ENCODE measurements at places on chromosomes 7 and 10.

DNA sequence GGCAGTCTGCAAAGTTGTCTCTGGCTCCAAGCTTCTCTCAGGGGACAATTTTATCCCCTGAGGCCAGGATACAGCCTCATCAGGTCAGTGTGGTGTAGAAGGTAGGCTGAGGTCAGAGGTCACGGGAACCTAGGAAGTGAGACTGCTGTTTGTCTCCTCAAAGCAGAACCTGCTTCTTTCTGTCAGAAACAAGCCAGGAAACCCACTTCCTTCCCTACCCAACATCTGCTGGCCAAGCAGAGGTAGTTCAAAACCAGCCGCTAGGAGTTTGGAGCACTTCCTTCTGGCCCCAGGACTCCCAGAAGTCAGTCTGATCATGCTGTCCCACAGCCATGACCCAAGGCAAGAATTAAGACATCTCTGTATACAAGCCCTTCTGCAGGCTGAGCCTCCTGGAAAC lies 12.2 kb downstream of the CLRN3 start:
- no peak for DNase-seq

DNA sequence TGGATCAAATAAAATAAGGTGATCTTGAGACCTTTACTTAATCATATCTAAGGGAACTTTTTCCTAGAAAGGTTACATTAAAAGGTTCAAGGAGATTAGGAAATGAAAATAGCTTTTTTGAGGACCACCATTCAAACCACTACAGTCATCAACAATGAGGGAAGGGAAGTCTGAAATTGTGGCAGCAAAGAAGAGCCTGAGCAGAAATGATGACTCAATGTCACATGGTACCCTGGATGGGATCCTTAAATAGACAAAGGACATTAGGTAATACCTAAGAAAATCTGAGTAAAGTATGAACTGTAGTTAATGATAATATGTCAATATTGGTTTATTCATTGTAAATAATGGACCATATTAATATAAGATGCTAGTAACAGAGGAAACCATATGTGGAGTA lies 236.0 kb downstream of the SEMA3D start:
- no peak for DNase-seq

- DNase-seq, result no peak
These were observed 295.2 kb downstream of the CXCL12 start for GRCh38 chr10:44089671-44090070.

- no peak for DNase-seq
These were observed 26.2 kb upstream of the ZNF467 start for GRCh38 chr7:149799397-149800168.

DNA sequence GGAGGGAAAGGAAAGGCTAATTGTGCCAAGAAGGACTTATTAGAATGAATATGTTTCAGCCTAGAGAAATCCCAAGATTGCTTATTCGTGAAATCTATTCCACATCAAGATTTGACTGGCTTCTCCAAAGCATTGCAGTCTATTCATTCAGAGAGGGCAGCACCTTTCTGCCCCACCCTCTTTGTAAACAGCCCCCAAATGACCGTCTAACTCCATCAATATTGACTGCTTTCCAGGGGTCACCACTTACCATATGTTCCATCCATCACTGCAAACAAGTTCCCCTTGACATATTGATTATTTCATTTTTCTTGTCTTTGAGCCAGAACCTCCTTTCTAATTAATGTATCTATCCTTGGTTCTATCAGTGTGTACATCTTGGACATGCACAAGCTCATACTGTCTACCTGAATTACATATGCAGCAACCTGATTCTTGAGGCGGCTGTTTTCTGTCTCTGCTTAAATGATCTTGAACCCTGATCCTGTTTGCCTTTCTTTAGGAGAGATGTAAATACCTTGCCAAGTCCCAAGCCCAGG lies 44.2 kb upstream of the PTER start:
- DNase-seq, result no peak

GRCh38 chr7:5690931-5691473 lies 90.5 kb downstream of the RNF216 start:
- no peak for DNase-seq

- DNase-seq, result no peak
These were observed 749.1 kb upstream of the LRRTM3 start for GRCh38 chr10:66176772-66177171.

DNA sequence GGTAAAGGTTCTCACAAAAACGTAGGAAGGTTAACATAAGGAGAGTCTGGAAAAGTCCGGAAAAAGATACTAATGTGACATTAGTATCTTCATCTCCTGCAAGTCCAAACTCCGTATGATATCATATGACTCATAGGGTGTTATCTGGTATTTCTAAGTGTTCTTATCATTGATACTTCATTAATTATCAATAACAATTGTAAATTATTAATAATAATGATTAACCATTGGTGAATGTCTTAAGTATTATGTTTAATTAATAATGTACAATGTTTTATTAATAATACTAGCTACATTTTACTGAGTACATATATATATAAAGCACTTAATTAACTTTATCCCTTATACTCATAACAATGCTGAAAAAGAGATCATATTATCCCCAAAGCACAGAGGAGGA lies 402.4 kb downstream of the SEMA3D start:
- DNase-seq, result no peak

DNA sequence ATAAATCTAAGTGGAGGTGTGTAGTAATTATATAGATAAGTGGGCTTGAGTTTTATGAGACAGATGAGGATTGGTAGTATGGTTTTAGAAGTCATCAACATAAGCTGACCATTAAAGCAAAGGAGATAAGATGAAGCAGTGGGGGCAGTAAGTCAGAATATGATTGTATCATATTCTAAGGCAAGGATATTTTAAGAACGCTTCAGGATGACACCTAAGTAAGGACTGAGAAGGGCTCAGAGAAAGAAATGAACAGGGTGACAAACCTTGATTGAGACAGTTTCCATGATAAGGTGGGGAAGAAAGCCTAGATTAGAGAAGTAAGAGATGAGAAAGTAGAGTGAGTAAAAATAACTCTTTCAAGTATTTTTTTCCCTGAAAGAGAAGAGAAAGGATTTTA lies 567.2 kb downstream of the ATRNL1 start:
- no peak for DNase-seq

DNA sequence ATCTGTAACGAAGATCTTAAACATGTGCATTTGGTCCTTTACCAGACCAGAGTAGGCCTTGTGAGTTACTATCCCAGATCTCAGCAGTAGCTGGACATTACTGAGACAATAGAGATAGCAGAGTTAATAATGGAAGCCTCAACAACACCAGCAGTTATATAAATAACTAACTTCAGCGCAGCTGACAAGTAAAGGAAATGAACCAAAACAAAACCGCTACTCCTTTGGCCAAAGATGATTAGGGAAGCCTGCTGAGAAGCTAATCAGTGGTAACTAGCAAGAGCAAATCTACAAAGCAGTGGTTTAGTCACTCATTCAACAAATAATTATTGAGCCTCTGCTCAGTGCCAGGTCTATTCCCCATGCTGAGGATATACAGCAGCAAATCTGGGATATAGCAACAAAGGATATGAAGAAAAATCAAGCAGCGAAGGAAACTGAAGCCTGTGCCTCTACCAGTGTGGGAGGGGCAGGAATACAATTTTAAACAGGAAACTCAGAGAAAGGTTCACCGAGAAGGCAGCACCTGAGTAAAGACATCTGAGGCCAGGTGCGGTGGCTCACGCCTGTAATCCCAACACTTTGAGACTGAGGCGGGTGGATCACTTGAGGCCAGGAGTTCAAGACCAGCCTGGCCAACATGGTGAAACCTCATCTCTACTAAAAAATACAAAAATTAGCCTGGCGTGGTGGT lies 103.6 kb downstream of the ELMO1 start:
- DNase-seq, result no peak

DNA sequence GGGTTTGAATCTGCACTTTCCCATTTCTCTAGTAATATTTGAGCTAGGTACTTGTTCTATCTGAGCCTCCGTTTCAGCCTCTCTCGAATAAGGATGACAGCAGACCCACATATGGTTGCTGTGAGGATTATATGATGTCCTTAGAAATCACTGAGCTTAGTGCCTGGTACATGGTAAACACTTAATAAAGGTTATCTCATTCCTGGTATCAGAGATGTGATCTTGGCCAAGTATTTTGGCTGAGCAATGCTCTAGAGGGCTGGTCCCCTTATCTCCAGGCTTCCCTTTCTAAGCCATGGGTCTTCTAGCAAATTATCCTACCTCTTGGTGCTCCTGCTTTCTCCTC lies 407 bp upstream of the MKRN1 start:
- no peak for DNase-seq

DNA sequence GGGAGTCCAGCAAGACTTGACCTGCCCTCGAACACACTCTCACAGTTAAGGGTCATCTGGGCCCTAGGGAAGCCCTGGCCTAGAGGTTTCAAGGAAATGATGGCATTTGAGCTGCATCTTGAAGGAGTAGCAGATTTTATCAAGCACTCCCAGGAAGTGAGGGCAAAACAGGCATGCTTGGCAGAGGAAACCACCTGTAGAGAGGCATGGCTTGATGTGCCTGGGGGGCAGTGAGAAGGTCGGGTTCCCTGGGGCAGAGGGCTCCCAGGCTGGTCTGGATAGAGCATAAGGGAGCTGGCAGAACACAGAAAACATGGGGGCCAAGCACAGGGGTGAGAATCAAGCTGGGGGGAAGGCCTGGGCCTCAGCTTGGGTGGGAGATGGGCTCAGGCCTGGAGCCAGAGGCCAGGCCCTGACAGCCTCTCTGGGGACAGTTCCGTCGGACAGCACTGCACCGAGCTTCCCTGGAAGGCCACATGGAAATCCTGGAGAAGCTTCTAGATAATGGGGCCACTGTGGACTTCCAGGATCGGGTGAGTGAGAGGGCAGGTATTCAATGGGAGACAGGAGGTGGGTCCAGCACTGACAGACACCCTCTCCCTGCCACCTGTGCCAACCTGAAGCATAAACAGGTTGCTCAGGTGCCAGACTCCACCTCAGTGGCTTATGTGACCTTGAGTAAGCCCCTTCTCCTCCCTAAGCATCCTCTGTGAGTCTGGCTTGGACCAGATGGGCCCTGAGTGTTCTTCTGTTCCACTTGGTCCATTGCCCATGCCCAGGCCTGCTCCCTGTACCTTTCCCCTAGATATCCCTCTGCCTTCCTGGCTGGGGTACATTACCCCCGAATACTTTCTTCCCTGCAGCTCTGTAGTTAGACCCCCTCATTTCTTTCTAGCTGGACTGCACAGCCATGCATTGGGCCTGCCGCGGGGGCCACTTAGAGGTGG lies 3.5 kb upstream of the HOGA1 start:
- DNase-seq, result no peak

DNA sequence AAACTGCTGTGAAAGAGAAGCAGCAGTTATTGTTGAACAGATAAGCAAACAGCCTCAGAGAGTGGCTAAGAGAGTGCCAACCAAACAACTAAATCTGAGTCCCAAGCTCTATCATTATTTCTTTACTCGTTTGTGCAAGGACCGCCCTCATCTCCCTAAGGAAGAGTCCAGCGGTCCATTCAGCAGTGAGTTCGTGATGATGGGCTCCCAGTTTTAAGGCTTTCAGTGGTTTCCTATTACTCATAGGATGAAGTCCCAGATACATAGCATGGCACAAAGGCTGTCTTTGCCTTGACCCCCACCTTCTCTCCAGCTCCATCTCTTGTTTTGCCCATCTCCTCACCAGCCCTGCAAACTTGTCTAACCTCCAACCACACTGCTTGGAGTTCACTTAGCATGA lies 24.3 kb upstream of the PDE1C start:
- no peak for DNase-seq

GRCh38 chr7:84879570-84880325 lies 307.1 kb downstream of the SEMA3D start:
- no peak for DNase-seq

Data from GM04503 (cell line).